ENCODE measurements at places on chromosomes 7 and 10.

DNA sequence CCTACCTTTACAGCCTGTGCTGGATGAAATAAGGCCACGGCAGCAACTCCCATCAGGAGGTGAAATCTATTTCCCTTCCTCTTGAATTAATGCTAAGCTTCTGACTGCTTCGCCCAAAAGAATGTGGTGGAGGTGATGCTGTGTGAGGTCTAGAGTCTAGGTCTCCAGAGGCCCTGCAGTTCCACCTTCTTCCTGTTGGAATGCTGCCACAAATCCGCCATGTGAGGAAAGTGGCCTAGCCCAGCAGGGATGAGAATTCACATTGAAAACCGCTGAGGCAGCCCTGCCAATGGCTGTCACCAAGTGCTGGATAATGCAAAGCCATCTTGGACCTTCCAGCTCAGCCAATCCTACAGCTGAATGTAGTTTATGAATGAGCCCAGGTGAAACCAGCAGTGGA is 28.0 kb downstream of the RHOBTB1 start:
- no peak for DNase-seq

GRCh38 chr10:120538091-120538490 is 81.1 kb downstream of the PLPP4 start:
- no peak for DNase-seq

GRCh38 chr7:43873300-43873699 is 4.0 kb upstream of the MRPS24 start:
- no peak for DNase-seq

DNA sequence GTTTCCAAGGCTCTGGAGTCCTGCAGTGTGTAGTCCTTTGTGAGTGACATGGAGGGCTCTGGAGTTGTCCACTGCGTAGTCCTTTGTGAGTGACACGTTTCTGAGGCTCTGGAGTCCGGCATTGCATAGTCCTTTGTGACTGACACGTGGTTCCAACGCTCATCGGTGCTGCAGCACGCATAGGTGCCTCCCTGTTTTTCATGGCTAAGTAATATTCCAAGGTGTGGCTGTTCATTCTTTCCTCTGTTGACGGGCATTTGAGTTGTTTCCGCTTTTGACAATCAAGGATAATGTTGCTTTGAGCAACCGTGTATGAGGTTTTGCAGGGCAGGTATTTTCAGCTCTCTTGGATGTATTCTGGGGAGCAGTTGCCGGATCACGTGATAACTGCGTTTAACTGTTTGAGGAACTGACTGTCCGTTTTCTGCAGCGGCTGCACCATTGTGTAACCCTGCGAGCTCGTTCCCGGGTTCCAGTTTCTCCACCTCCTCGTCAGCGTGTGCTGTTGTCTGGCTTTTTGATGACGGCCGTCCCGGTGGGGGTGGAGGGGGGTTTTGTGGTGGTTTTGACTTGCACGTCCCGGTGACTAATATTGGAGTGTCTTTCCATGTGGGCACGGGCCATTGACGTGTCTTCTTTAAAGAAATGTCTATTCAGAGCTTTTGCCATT is 21.1 kb downstream of the FAM20C start:
- no peak for DNase-seq

DNA sequence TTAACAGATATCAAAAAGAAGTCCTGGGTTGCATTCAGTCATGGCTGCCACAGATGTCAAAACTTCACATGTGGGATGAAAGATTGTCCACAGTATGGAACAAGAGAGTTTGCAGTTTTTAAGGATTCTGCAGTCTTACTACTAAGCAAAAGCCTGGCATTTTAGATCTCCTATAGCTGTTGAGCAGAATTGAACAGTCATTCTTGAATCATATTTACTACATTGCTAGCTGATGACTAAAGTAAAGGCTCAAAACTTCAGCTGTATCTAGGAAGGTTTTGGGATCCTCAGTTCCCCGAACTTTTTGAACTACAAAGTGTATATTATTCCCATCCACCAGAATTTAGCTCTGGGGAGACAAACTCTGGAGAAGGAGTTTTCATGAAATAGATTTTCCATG is 31.0 kb downstream of the BET1 start:
- DNase-seq = no peak

All from T-helper 1 cell (primary cell).